Stimulated activated CD8-positive, alpha-beta memory T cell treated with anti-CD3 and anti-CD28 coated beads, Interleukin-4, amount 100 ng/mL, for 1 hour (primary cell): ENCODE measurements at places on chromosomes 2 and 18.

DNA sequence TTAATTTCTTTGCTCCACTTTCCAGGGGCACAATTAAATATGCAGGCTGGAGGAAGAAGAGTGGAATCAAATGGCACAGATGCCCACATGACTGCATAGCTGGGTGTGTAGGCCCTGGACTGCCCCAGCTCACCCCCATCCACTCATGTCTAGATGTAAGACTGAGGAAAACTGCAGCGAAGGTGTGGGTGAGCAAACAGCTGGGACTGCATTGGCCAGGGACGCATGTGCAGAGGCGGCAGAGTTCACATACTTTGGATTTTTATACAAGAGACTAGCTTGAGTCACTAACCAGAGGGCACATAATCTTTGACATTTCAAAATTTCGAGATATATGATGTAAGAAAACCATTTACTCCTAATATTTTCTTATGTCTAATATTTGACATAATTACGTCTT is 60.1 kb downstream of the SPIRE1 start:
- no peak for DNase-seq

- no peak for DNase-seq
Measured at GRCh38 chr18:41917181-41917580, 37.9 kb upstream of the PIK3C3 start.

DNA sequence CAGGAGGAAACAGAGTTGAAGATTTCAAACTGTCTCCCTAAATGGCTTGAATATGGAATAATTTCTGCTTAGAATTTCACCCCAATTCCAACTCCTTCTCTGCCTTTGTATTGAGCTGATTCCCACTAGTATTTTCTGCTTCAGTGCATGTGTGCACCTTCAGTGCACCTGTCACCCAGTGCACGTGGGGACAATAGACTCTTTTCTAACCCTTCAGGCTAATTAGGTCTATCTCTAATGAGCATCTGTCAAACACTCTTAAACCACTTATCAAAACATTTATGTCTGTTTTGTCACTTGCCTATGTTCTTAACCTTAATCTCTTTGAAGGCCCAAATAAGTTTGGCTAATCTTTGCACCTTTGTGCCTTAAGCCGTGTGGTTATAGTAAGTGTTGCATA is 232.0 kb upstream of the NETO1 start:
- DNase-seq: no peak

- DNase-seq: no peak
Measured at GRCh38 chr18:74546751-74547530, 12.6 kb downstream of the CNDP1 start.

DNA sequence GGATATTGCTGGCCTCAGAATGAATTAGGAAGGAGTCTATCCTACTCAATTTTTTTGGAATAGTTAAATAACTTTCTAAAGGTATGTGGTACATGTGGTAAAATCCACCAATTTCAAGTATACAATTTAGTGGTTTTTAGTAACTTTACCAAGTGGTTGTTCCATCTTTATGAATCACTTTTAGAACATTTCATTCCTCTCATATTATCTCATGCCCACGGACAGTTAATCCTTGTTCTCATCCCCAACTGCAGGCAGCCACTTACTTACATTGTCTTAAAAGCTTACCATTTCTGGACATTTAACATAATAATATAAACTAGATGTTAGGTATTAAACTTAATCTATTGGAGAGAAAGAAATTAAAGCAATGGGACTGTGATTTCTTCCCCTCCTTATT is 146.3 kb upstream of the ZC3H15 start:
- DNase-seq: no peak

DNA sequence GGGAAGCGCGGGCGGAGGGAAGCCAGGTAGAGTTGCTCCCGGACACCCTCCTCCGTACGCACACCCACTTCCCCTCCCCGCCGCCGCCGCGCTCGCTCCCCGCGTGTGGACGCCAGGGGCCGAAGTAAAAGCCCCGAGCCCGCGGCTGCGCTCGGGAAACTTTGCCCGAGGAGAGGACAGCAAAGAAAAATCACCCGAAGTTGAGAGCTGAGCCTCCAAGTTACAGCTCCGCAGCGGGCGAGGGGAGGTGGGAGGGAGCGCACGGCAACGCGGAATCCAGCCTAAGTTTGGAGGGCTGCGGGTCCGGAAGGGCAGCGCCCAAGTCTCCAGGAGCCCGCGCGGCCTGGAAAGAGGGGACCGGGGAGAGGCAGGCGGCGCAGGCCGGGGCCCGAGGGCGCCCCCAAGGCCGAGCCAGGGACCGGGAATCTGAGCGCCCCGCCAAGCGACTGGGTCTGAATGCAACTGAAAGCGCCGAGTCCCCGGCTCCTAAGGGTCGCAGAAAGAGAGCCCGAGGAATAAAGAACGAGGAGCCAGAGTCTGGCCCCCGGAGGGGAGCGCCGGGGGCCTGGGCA is 706 bp upstream of the BCL11A start:
- DNase-seq: no peak

GRCh38 chr2:157990173-157990572 is 111.5 kb upstream of the UPP2 start:
- no peak for DNase-seq

GRCh38 chr18:62480927-62481326 is 41.9 kb upstream of the ZCCHC2 start:
- no peak for DNase-seq

GRCh38 chr18:58364876-58365528 is 263.9 kb downstream of the ALPK2 start:
- DNase-seq: no peak

GRCh38 chr2:110124038-110124825 is 8.6 kb upstream of the MALL start:
- DNase-seq: no peak

DNA sequence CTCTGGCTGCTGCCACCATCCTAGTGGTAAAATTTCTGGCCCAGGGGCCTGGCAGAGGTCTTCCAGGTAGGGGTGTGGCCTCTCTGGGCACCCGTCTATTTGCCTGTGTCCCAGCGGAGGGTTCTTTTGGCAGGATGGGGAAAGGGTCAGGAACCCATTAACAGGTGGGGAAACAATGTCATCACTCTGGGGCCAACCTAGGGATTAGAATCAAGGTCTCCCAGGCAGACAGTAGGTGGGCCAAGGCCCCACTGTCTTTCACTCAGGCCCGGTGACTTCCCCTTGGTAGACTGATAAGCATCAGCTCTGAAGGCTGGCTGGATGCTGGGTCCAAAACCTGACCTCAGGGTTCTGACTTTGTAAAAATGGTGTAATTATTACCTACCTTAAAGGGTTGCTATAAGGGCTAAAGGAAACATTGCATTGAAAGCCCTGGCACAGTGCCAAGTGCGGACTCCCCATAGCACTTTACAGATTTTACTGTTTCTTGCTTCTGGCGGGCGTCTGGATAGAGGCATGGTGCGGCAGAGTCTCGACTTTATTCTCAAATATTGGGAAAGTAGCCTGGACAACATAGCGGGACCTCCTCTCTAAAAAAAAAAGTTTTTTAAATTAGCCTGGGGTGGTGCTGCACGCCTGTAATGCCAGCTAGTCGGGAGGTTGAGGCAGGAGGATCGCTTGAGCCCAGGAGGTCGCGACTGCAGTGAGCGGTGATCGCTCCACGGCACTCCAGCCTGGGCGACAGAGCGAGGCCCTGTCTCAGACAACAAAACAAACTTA is 2.2 kb downstream of the LBX2 start:
- no peak for DNase-seq

- DNase-seq: no peak
Measured at GRCh38 chr2:116924509-116924908, 890.0 kb upstream of the DDX18 start.

- DNase-seq: no peak
Measured at GRCh38 chr2:212940816-212941215, 210.6 kb downstream of the IKZF2 start.

GRCh38 chr2:17171446-17172049 is 346.7 kb downstream of the RAD51AP2 start:
- no peak for DNase-seq

DNA sequence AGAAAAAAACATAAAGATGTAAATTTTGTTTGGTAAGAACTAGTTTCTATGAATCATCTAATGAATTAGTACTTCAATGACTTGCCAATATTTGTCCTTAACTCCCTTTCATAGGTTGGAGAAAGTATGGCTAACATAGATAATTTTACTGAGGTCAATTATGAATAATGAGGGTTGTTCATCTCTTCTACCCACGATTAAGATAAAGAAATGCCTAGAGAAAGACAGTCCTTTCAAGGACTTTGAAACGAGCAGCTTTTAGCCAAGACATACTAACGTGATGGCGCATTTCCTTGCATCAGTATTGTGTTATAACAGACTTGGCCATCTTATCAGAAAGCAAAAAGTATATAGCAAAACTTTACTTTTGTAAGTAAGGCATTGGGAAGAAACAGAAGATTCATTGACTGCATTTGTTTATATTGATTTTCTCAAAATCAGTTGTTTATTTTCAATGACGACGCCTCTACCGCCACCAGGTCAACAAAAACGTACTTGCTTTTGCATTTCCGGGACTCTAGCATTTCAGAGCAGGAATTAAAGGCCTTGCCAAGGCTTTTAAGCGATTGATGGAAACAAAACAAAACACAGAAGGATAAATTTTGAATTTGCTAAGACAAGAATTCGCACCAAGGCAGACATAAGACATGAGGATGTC is 961 bp downstream of the RBM43 start:
- no peak for DNase-seq

- DNase-seq: no peak
Measured at GRCh38 chr2:27261241-27261925, 1.5 kb downstream of the SLC30A3 start.

DNA sequence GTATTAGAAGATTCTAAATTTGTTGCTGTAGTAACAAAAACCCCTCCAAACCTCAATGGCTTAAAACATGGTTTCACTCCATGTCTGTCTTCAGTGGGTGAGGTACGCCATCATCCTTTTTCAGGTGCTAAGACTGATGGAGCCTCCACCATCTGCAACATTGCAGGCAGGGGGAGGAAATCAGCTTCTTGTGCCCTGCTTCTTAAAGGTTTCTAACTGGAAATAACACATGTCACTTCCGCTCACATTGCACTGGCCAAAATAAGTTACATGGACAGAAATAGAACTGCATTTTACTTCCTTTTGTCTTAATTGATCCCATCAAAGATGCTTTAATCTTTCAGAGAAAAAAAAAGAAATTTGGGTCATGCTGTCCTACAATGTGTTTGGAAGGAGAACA is 94.1 kb downstream of the GALNT3 start:
- no peak for DNase-seq

DNA sequence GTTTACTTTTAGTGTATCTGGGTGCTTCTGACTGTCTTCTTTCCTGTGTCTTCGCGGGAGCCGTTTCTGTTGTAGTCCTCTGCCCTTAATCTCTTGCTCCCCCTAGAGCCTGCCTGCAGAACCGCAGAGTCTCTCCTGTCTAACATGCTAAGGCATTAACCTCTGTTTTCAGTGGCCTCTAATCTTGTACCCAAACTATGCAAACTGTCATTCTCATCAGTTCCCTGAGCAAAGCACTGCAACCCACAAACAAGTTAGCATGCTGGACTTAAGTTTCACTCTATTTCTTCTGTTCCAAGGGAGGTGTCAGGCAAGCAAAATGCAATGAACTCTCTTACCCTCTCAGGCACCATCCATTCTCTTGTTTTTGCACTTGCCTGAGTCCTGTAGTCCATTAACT is 138.4 kb downstream of the OTX1 start:
- DNase-seq: no peak

DNA sequence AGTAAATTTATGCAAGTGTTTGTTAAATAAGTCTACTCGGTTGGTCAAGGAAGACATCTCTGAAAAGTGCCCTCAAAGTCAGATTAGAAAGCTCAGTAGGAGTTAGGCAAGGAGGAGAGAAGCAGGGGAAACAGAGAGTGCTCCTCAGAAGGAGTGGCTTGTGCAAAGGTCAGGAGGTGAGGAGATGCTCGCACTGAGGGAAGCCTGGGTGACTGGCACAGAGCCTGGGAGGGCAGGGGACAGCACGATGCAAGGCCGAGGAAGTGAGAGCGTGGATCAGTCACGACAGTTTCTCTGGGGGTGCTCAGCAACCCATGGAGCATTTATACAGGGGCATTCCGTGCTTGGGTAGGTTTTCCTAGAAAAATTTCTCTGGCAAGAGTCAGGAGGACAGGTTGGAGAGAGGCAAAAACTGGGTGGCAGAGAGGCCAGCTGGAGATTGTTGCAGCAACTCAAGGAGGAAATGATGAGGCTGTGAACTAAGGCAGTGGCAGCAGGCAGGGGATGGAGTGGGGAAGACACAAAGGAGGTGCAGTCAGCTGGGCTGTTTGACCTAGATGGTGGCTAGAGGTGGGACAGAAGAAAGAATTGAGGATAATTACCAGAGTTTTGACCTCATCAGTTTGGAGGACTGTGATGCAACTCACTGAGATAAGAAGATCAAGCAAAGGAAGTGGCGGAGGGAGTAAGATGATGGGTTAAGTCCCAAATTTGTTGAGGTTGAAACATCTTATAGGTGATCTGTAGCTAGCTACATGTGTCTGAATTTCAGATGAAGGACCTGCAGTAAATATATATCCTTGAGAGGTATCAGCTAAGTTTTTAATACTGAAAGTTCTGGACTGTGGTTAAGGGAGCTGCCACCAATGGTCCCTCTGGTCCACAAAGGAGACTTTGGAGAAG is 52.4 kb downstream of the BCL2 start:
- DNase-seq: no peak

- no peak for DNase-seq
Measured at GRCh38 chr2:78721355-78722033, 304.0 kb upstream of the REG3G start.

DNA sequence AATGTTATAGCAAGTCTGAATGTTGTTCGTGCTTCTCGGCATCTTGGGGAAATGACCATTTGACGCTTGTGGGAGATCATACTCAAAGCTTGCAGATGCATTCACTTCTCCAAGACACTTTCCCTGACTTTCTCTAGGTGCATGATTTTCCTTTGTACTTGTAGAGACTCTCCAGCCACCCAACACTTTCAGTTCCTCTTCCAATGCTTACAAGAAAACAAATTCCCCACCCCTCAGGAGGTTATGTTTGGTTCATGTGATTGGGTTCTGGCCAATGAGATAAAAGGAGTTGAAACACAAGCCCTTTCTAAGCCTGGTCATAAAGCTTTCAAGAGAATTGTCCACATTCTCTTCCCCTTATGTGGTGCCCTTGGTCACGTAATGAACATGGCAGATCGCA is 156.3 kb downstream of the EPHA4 start:
- no peak for DNase-seq

DNA sequence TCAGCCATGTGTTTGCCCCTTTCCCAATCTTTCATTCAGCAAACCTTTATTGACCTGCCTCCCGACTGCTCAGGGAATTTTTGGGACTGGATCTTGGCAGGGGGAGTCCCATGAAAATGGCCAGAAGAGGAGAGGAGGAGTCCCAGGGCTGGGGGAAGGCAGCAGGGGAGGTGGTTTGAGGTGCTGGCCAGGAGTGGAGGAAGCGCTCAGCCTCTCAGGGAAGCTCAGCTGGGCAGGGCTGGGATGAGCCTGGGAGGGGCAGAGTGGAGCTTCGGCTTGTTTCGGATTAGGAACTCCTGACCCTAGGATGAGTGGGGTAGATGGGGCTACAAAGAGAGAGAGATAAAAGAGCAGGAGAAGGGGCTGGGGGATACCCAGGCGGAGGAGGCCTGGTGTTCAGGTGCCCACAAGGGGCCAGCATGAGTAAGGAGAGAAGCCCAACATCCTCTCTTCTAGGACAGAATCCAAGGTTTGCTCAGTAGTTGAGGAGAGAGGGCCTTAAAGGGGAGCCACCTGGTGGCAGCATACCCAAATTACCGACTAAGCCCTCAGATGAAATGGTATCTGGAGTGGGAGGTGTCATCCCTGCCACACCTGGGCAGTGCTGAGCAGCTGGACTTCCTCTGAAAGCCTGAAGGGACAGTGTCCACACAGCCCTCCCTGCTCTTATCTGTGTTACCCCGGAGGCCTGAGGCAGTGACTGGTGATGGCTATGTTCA is 91.1 kb downstream of the INHBB start:
- no peak for DNase-seq

- DNase-seq: no peak
Measured at GRCh38 chr2:204251998-204252376, 293.3 kb upstream of the PARD3B start.
